Fibroblast of the conjunctiva (primary cell): ENCODE measurements at places on chromosomes 12 and 14.

- no peak for DNase-seq
These were observed 5.0 kb upstream of the RFLNA start for GRCh38 chr12:124289634-124290600.

- DNase-seq: no peak
These were observed 87.8 kb downstream of the ZFP36L1 start for GRCh38 chr14:68704736-68705720.

DNA sequence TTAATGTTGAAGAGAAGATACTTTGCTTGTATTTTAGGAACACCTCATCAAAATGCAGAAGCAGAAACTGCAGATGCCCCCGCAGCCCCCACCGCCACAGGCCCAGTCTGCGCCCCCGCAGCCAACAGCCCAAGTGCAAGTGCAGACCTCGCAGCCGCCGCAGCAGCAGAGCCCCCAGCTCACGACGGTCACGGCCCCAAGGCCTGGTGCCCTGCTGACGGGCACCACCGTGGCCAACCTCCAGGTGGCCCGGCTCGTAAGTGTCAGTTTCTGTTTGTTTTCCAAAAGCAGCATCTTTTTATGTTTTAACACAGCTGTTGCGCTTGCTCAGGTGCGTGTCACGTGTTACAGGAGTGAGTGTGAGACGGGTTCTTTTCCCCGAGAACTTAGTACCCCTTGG lies 79.5 kb downstream of the DDX51 start:
- no peak for DNase-seq

GRCh38 chr12:15152868-15153267 lies 68.3 kb downstream of the RERG start:
- peak; percentile 52 for DNase-seq

DNA sequence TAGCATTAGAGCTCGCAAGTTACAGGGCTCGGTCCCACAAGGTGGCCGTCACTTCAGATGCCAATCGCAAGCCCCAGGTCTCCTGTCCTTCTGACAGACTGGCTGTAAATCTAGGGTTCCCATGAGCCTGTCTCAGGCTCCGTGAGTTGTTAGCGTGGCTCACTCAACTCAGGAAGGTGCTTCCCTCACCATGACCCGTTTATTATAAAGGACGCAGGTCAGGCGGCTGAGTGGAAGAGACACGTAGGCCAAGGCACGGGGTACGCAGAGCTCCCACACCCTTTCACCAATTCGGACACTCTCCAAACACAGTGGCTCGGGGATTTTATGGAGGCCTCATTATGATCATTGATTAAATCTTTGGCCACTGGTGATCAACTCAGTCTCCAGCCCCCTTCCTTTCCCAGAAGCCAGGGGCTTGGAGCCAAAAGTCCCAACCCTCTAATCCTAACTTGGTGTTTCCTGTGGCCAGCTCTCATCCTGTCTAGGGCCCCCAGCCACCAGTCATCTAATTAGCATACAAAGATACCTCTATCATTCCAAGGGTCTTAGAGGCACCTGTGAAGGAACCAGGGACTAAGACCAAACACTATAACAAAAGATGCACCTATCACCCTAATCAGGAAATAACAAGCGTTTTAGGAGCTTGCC lies 25.8 kb upstream of the LRTM2 start:
- DNase-seq: no peak

DNA sequence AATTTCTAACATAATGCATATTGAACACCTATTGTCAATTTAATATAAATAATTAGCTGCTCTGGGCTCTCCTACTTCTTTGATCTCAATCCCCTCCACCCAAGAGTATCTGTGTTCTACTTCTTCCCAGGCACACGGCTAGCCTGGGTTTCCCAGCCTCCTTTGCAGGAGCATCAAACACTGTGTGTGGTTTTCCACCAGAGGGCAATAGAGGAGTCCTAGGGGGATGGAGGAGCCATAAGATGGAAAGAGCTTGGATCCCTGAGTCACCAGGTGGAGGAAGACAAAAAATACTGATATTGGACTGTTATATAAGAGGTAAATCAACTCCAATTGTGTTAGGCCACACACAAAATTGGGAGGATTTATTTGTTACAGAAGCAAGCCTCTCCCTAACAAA lies 333.7 kb downstream of the GLT1D1 start:
- DNase-seq: no peak

DNA sequence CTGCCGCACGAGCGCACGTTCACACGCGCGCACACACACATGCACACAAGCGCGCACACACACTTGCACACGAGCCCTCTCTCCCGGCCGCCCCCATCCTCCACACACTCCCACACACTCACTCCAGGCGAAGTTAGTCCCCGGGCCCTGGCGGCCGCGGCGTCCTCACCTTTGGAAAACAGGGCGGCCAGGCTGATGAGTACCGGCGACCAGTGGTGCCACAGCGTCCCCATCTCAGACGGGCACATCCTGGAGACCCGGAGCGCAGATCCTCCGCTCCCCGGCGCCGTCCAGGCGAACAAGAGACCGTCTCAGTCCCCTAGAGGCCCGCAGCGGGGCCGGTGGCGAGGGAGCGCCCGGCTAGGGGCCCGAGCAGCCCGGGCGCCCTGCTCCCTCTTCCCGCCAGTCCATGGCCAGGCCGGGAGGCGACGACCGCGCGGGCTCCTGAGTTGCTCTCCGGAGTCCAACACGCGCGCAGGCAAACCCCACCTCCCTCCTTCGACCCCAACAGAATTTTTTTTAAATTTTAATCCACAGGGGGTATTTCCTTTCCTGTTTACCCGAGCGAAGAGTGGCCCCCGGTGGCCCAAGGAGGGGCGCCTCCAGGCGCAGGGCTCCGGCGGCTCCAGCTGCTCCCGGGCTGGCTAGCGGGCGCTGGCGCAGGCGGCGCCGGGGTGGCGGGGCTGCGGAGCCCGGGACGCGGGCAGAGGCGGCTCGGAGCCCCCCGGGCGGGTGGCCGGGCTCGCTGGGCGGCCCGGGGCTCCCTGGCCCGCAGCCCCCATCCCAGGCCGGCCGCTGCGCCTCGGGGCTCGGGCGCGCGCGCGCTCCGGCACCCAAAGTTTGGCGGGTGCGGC lies 506 bp downstream of the TMEM132D start:
- DNase-seq: no peak

GRCh38 chr12:53383258-53383657 lies 3.3 kb downstream of the SP1 start:
- DNase-seq: no peak

DNA sequence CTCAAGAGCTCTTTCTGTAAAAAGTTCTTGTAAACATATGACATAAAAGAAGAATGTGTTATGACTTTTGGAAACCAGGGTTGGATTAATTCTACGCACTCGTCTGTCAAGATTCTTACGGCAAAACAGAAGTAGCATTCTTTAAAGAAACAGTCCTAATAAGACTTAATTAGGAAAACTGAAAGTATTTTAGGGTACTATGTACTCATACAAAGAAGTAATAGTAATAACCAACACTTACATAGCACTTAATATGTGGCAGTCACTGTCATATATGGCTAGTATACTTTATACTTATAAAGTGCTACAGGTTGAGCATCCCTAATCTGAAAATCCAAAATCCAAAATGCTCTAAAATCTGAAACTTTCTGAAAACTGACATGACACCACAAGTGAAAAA lies 72.9 kb upstream of the ST8SIA1 start:
- no peak for DNase-seq

DNA sequence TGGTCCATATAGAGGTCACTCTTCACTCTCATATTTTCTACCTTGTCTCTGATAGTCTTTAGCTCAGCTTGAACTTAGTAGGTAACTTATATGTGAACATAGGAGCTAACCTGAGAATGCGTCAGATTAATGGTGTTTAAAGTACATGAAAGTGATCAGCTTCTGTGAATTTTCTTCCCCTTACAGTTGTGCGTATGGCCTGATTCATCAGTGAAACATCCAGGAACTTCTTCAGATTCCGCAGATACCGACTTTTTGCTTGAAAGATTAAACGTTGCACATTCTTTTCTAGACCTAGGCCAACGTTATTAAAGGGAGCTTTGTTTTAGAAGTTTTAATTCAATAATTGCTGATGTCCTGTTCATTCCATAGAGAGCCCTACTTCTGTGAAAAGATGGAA lies 1945.1 kb upstream of the SEL1L start:
- no peak for DNase-seq

DNA sequence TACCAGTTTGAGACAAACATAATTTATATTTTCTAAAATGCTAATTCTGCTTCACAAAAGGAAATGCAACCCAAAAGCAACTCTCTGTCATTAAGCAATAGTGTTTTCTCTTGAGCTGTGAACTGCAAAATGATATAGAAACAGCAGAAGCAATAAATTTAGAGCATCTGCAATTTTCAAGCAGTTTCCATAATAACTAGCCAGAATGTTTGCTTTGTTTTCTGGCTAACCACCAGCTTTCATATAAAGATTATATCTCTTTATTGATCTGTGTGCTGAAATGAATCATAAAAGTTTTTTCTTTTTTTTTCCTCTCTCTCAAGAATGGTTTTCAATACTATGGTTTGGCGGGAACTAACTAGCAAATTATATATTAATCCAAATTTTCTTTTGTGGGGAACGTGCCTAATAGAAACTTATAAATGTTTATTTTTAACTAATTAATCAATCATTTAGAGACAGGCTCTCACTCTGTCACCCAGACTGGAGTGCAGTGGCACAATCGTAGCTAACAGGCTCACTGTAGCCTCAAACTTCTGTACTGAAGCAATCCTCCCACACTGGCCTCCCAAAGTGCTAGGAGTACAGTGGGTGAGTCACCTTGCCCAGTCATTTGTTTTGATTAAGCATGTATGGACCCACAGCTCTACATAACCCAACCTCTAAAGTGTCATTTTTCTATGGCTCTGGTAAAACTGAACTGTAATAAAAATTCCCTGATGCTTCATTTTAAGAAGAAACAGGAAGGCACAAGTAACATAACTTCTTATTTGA lies 830.1 kb upstream of the MGAT4C start:
- no peak for DNase-seq

DNA sequence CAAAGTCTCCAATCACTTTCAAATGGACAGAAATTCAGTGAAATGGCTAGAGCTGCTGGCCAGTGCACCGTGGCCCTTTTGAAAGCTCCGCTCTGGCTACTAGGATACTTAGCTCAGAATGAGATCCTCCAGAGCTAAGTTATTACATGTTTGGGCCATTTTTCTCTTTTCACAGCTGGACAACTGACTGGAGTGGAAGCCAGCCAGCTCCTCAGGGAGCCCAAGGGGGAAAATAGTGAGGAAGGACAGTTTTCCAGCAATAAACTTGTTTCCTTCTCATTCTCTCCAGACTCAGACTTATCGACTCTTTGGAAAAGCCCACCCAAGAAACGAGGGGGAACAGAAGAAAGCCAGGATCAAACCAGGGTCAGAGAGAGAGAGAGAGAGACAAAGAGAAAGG lies 266.0 kb downstream of the KSR2 start:
- no peak for DNase-seq

GRCh38 chr12:96103067-96103644 lies 67.8 kb upstream of the LTA4H start:
- DNase-seq: no peak

DNA sequence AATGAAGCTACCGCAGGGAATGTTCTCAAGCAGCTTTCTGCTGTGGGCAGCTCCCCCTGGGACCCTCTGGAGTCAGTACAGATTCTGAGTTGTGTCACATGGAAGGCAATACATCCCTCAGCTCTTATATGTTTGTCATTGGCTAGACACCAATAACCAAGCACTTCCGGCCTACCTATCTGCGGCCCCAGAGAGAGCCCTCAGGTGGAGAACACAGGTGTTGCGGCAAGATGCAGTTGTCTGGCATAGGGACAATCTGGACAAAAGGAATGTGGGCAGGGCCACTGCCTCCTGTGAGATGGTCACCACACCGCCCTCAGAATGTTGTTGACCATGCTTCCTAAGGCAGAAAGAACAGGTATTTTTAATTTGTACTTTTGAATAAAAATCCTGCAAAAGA lies 118.7 kb downstream of the BRMS1L start:
- DNase-seq: no peak

DNA sequence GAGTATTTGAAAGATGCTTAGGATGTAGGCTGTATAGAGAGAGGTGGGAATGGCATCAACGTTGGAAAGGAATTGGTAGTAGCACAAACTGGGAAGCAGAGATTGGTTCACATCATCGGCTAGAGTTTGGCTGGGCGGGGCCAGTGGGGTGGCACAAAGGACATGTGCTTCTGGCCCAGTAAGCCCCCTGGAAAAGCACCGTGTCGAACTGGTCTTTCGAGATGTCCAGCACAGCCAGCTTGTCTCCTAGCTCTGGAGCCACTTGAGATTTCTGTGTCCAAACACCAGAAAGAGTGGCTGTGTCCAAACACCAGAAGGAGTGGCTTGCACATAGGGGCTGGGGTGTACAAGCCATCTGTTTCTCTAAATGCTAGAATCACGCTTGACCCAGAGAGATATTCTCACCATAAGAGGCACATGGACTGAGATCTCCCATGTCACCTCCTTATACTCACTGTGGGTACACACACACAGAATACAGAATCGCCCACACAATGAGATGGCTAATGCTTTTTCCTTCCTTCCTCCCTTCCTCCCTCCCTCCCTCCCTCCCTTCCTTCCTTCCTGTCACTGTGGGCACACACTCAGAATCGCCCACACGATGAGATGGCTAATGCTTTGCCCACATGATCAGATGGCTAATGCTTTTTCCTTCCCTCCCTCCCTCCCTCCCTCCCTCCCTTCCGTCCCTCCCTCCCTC lies 41.8 kb upstream of the KCNK13 start:
- no peak for DNase-seq

DNA sequence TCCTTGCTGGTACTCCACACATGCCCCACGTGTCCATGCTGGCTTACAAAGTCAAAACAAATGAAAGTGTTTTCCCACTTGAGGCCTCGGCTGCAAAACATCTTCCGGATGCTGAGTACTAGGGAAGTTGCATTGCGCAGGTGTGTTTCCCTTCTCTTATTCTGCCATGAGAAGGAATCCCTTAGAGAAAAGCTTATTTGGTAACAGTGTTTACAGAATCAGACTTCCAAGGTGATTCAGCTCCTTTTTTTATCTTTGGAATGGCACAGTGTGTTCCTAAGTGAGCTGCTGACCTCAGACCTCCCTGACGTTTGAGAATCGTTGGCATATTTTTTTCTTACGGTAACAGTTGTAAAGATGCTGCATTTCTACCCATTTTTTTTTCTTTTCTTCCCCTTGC lies 211.3 kb downstream of the ESR2 start:
- no peak for DNase-seq

DNA sequence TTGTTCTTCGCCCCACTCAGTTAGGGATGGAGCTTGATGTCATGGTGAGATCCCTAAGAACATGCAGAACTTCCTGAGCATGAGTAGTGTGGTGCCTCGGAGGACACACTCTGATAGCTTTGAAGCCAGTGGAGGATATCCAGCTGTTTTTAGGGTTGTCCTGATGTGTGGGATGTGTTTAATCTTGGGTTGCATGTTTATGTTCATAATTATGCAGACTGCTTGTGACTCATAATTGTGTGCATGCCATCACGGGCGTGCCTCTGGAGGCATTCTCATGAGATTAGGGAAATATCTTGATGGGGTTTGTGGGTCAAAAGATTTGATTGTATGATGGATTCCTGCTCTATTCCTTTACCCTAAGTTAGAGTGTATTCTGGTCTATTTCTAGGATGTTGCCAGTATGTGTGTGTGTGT lies 267.4 kb upstream of the PELI2 start:
- DNase-seq: peak; percentile 6

DNA sequence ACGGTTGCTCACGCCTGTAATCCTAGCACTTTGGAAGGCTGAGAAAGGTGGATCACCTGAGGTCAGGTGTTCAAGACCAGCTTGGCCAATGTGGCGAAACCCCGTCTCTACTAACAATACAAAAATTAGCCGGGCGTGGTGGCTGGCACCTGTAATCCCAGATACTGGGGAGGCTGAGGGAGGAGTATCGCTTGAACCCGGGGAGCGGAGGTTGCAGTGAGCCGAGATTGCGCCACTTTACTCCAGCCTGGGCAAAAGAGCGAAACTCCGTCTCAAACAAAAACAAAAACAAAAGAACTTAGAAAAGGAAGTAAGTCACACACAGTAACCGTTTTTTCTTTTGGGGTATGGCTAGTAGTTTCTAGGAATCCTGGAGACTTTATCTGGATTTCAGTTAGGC lies 1.7 kb upstream of the PALS1 start:
- no peak for DNase-seq
